ENCODE measurements at places on chromosomes 6 and 20. TPM values are rescaled to one million over a fixed set of nuclear protein-coding genes. Genes with fewer than 3 reads are reported as not detected.

GRCh38 chr6:121223212-121223611 is 111.1 kb downstream of the TBC1D32 start:
- no peak overlapping the region for H3K4me3 ChIP-seq
- H3K27ac ChIP-seq, result no peak overlapping the region
- H3K4me1 ChIP-seq, result no peaks in the 10 kb centered on the region
- H3K36me3 ChIP-seq, result no peaks in the 10 kb centered on the region
- no peak for DNase-seq
- H3K27me3 ChIP-seq, result no peaks in the 10 kb centered on the region

- H3K4me3 ChIP-seq, result no peak overlapping the region
- no peaks in the 10 kb centered on the region for H3K27me3 ChIP-seq
- H3K27ac ChIP-seq, result no peak overlapping the region
- no peaks in the 10 kb centered on the region for H3K36me3 ChIP-seq
- H3K4me1 ChIP-seq, result peaks cover 34% of the 10 kb centered on the region
These were observed 204.5 kb downstream of the PREX1 start for GRCh38 chr20:48623176-48623905.

DNA sequence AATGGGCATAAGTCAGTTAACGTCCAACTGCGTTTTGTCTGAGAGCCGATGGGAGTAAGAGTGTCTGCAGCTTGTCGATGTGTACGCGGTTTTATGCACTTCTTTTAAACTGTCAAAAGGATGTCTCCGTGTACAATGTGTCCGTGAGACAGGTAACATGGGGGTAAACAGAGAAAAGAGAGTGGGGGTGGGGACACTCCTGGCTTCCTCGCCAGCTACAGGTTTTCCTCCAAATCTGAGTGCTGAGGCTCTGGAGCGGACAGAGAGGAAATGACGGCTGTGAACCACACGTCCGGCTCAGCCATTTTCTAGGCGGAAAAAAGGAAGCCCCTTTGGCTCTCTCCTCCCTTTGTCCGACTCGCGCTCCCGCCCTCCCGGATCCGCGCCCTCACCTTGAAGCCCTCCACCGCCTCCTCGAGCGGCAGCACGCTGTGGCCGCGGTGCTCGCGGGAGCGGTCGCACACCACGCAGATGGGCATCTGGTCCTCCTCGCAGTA is 916 bp downstream of the TRIM27 start:
- peaks cover 18% of the 10 kb centered on the region for H3K4me1 ChIP-seq
- no peaks in the 10 kb centered on the region for H3K27me3 ChIP-seq
- H3K4me3 ChIP-seq, result peak overlapping the region; percentile 94
- DNase-seq, result peak; percentile 64

GRCh38 chr6:76615395-76615794 is 542.9 kb upstream of the IMPG1 start:
- H3K4me3 ChIP-seq, result no peak overlapping the region
- no peak overlapping the region for H3K27ac ChIP-seq
- no peaks in the 10 kb centered on the region for H3K36me3 ChIP-seq
- no peaks in the 10 kb centered on the region for H3K27me3 ChIP-seq

DNA sequence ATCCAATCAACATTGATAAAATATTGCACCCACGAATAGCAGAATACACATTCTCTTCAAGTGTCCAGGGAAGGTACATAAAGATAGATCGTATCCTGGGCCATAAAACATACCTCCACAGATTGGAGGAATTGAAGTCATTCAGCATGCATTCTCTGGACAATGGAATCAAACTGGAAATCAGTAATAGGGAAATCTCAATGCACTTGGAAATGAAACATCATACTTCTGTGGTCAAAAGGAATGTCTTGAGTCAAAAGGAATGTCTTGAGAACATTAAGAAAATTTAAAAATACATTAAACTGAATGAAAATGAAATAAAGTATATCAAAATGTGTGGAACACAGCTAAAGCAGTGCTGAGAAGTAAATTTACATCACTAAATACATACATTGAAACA is 138.8 kb downstream of the TFAP2A start:
- H3K36me3 ChIP-seq, result no peaks in the 10 kb centered on the region
- DNase-seq, result no peak
- H3K27me3 ChIP-seq, result no peaks in the 10 kb centered on the region
- no peak overlapping the region for H3K27ac ChIP-seq
- H3K4me3 ChIP-seq, result no peak overlapping the region
- H3K4me1 ChIP-seq, result no peaks in the 10 kb centered on the region

- no peak for DNase-seq
- peaks cover 4% of the 10 kb centered on the region for H3K4me1 ChIP-seq
- no peaks in the 10 kb centered on the region for H3K27me3 ChIP-seq
- no peak overlapping the region for H3K4me3 ChIP-seq
These were observed 18.8 kb upstream of the IER3 start for GRCh38 chr6:30763155-30763617.

Gene LY6G6C
- total RNA-seq, result 0.39 TPM

Gene KCNS1
- total RNA-seq, result 4.6 TPM

DNA sequence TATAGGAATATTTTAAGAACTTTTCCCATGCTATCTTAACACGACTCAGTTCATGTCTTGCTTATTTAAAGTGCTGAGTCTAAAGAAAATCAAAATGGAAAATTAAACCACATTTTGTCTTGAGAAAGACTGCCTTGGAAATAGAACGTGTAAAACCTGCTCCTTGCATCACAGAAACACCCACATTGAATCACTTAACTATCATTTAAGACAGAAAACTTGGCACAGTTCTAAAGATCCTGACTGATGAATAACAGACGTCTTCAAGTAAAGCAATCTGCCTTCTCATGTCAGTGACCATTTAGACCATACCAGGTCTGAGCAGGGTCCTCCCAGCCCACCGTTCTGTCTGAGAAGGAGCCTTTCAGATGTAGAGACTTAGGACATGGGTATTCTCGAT is 7.4 kb downstream of the PERP start:
- DNase-seq, result no peak
- H3K27ac ChIP-seq, result no peak overlapping the region

Gene NR2E1
- 0.39 TPM for total RNA-seq

GRCh38 chr6:6886171-6886885 is 221.4 kb upstream of the RREB1 start:
- no peak overlapping the region for H3K27ac ChIP-seq
- DNase-seq, result no peak
- no peaks in the 10 kb centered on the region for H3K27me3 ChIP-seq
- H3K4me1 ChIP-seq, result peaks cover 16% of the 10 kb centered on the region

DNA sequence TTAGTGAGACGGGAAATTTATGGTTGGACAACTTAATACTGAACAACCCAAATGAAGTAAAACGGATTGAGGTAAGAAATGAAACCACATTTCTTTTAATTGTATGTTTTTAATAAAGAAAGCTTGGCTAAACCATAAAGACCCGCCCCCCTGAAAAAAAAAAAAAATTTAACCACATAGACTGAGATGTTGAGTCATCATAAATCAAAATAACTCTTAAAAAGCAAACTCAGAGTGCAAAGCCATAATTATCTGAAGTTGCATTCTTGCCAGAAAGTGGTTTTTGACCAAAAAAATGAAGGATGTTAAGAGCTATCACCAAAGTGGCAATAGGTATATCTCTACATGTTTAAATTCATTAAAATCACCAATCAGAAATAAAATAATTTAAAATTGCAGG is 101.8 kb upstream of the COL21A1 start:
- DNase-seq, result no peak
- H3K27me3 ChIP-seq, result no peaks in the 10 kb centered on the region
- no peak overlapping the region for H3K4me3 ChIP-seq
- H3K27ac ChIP-seq, result no peak overlapping the region
- no peaks in the 10 kb centered on the region for H3K4me1 ChIP-seq

DNA sequence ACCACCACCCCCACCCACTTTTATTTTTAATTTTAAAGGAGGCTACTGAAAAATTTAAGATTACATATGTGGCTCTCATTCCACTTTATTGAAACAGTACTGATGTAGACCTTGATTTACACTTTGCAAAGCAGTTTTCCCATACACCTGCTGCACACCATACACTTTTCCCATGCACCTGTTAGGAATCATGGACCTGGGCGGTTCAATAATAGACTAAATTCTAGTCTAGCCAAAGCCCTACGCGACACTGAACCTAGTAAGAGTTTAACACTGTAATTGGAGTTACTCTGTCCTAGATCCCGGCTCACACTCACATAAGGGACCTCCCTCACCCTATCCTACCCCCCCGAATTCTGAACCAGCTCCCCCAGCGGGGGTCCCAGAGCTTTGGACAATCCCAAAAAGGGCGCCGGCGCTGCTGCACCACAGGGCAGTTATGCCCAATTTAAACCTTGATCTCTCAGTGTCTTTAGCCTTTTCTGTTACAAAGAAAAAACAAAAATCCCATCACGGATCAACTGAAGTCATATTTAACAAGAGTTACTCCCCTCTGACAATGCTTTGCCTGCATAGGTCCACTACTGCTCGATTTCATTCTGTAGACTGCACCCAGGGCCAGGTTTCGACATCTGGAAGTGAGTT is 2.4 kb upstream of the GCLC start:
- peak overlapping the region; percentile 85 for H3K27ac ChIP-seq
- H3K4me3 ChIP-seq, result peak overlapping the region; percentile 78
- no peaks in the 10 kb centered on the region for H3K36me3 ChIP-seq
- H3K4me1 ChIP-seq, result peaks cover 13% of the 10 kb centered on the region
- no peaks in the 10 kb centered on the region for H3K27me3 ChIP-seq
- no peak for DNase-seq

Gene GNL1
- 68.7 TPM for total RNA-seq

DNA sequence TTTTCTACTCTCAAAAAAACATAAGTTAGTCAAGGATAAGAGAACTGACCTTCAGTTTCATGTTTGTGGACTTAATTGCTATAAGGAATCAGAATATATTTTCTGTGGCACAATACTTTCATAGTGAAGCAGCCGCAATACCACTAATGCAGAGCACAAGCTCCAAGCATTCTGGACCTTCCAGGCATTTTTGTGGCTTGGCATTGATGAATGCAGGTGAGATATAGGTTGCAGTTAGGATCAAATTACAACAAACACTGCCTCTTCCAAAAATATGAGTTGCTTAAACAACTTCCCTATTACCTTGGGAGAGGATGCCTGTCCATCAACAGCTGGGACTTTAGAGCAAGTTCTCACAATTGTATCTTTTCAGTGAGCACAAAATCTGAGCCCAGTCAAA is 162.8 kb upstream of the RSPO3 start:
- no peak overlapping the region for H3K27ac ChIP-seq
- H3K27me3 ChIP-seq, result no peaks in the 10 kb centered on the region
- no peak for DNase-seq
- no peaks in the 10 kb centered on the region for H3K36me3 ChIP-seq

GRCh38 chr20:40314278-40314677 is 374.8 kb downstream of the MAFB start:
- H3K27ac ChIP-seq, result no peak overlapping the region
- H3K4me1 ChIP-seq, result no peaks in the 10 kb centered on the region
- DNase-seq, result no peak

Gene PHACTR1
- 6.5 TPM for total RNA-seq

Gene PAX1
- total RNA-seq, result not detected

Gene ID1
- 128 TPM for total RNA-seq

DNA sequence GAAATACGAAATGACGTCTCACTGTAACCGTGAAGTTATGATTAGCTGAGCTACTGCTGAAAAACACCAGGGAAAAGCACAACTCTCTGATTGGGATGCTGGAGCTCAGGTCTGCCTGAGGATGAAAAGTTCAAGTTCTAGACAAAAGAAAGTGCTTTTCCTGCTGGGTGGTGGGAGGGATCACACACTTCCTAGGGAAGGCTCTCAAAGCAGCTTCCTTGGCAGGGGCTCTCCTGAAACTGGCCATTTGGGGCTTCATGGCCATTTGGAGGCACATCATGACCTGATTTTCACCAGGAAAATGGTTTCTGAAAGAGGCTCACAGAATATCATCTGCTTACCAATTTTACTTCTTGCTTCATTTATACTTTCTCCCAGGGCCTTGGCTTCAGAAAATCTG is 97.1 kb upstream of the KCNK16 start:
- H3K27me3 ChIP-seq, result peaks cover 3% of the 10 kb centered on the region
- H3K4me3 ChIP-seq, result no peak overlapping the region
- H3K4me1 ChIP-seq, result no peaks in the 10 kb centered on the region
- H3K27ac ChIP-seq, result no peak overlapping the region
- DNase-seq, result peak; percentile 28

DNA sequence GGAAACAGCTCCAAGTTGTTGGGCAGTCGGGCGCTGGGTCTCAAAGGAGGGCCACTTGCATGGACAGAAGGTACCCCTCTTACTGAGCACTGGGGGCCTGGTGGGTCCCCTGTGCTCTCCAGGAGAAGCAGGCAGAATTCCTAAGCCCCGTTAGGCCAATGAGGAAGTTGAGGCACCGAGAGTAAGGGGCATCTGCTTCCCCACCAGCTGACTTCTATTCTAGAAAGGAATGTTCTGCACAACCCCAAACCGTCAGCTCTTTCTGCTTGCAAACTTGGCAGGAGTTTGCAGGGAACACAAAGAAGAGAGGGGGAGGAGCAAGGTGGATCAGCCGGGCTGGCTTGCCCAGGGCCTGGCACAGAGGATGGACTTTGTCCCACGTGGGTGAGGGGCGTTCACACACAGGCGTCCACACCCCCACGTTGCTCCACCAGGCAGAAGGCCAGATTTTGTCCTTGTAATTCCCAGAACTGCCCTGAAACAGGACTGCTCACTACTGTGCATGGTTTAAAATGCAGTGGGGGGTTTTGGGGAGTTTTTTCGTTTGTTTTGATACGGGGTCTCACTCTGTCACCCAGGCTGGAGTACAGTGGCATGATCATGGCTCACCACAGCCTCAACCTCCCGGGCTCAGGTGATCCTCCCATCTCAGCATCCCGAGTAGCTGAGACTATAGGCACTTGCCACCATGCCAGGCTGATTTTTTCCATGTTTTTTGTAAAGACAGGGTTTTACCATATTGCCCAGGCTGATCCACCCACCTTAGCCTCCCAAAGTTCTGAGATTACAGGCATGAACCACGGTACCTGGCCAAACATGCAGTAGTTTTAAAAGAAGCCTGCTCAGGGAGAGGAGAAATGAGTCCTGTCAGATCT is 93.3 kb downstream of the SNX5 start:
- H3K4me1 ChIP-seq, result peaks cover 45% of the 10 kb centered on the region
- no peaks in the 10 kb centered on the region for H3K36me3 ChIP-seq
- peak overlapping the region; percentile 68 for H3K27ac ChIP-seq
- no peaks in the 10 kb centered on the region for H3K27me3 ChIP-seq
- no peak overlapping the region for H3K4me3 ChIP-seq
- peak; percentile 96 for DNase-seq

Measured in testis (tissue), 5 donors.